ENCODE measurements at places on chromosomes 11 and 22.

- DNase-seq, result peak; percentile 66
Observed at GRCh38 chr11:20337526-20338154, 25.9 kb upstream of the HTATIP2 start.

- no peak for DNase-seq
Observed at GRCh38 chr11:92227959-92228935, 3.6 kb downstream of the FAT3 start.

DNA sequence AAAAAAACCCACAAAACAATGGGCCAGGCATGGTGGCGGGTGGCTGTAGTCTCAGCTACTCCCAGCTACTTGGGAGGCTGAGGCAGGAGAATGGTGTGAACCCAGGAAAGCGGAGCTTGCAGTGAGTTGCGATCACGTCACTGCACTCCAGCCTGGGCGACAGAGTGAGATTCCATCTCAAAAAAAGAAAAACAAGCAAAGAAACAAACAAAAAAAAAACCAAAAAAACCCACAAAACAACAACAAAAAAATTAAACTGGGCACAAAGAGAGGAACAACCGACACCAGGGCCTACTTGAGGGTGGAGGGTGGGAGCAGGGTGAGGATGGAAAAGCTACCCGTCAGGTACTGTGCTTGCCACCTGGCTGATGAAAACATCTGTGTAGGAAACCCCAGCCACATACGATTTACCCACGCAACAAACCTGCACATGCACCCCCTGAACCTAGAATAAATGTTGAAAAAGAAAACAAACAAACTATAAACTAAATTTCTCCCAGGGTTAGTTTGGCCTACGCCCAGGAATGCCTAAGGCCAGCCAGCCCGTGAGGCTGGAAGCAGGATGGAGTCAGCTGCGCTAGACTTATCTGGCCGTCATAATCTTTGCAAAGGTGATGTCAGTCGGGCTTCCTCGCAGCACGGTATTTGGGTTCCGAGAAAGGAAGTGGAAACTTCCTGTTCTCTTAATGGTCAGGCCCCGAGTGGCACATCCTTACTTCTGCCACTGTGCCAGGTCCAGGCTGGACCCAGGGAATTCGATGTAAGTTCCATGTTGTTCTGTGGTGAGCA lies 21.9 kb upstream of the CYB5R3 start:
- DNase-seq, result no peak

DNA sequence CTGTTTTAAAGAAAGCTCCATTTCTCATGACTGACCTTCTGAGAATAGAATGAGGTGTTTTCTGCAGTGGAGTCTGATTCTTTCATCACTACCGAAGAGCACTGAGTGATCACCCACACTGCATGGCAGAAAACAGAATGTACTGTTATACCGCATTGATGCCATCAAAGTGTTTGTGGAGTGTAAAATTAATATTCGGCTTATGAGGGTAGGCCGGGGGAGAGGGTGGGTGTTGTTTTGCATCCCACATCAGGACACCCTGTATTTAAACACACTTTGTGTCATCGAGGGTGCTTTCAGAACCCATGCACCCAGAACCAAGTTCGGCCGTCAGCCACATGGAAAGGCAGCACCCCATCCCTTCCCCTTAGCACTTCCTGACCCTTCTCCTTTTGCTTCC lies 41.3 kb upstream of the ETS1 start:
- no peak for DNase-seq

DNA sequence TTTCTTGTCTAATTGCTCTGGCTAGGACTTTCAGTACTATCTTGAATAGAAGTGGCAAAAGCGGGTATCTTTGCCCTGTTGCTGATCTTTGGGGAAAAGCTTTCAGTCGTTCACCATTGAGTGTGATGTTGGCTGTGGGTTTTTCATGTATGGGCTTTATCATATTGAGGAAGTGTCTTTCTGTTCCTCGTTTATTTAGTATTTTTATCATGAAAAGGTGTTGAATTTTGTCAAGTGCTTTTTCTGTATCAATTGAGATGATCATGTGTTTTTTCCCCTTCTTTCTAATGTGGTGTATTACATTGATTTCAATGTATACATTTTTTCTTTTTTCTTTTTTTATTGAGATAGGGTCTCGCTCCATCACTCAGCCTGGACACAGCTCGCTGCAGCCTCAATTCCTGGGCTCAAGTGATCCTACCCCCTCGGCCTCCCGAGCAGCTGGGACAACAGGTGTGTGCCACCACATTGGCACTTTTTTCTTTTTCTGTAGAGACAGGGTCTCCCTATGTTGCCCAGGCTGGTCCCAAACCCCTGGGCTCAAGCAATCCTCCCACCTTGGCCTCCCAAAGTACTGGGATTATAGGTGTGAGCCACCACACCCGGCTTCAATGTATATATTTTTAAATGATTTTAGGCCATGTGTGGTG lies 5.3 kb upstream of the GNB1L start:
- DNase-seq, result no peak

DNA sequence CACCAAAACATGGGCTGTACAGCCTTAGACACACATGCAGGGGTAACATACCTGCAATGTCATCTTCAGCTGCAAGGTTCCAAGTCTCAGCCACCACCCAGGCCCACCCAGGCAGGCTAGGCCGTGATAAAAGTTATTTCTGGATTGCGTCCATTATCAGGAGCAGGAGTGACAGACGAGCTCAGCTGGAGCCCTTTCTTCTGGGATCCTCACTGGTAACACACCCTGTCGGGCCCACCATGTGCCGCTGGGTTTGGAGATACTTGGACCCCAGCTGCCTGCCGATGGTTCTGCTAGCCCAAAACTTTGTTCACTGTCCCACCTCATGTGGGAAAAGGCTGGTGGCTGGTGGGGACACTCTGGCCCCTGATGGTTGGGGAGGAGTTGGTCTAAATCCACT lies 24.8 kb downstream of the TMPRSS5 start:
- no peak for DNase-seq

DNA sequence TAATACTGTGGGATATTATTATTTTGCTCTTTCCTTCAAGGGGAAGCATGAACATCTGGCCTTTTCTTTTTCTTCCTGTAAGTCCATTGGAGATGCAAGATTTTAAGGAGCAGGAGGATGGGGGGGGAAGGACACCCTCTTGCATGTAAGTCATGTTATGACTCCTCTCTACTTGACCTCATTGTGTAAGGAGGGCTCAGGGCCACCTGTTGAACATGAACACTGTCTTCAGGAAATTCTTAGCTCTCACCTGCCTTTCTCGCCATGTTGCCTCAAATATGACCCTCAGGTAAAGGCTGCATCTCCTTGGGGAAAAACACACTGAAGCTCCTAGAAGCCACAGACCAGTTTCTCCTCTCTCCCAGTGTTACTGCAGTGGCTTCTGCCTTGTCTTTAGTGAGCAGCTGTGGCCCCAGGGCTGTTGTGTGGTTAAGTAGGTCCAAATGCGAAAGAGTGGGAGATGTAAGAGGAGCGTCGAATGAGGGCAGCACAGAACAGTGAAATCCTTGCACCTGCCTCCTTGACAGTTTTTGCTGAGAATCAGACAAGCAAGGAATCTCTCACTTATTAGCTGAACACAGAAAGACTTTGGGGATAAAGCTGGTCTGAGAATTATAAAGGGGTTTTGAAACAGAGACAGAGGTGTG lies 1.3 kb upstream of the RAG1 start:
- no peak for DNase-seq

DNA sequence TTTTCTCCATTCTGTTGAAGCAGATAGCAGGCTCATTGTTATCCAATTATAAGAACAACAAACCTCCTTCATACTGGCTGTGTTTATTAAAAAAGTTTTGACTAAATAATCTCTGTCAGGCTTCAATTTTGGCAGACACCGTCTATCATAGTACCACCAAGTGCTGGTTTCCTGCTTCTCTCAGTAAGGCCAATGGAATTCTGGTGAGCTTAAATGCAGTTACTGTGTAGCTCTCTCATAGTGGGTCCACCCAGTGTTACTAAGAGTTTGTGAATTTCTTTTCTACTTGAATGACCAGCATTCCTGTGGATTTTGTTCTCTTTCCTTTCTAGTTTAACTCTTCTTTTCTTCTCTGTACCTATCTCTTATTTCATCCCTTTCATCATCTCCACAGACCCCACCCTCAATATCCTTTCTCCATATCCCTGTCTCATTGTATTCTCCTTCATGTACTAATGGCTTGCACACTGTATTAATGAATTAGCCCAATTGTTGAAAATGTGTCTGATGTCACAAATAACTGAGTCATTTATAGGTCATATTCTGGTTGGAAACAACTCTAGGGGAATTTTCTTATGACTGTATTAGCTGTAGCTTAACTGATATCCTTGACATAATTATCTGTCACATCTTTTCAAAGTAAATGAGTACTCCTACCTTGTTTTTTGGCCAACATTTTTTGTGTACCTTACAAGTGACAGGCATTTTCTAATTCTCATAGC lies 372.1 kb downstream of the FAT3 start:
- DNase-seq, result no peak

DNA sequence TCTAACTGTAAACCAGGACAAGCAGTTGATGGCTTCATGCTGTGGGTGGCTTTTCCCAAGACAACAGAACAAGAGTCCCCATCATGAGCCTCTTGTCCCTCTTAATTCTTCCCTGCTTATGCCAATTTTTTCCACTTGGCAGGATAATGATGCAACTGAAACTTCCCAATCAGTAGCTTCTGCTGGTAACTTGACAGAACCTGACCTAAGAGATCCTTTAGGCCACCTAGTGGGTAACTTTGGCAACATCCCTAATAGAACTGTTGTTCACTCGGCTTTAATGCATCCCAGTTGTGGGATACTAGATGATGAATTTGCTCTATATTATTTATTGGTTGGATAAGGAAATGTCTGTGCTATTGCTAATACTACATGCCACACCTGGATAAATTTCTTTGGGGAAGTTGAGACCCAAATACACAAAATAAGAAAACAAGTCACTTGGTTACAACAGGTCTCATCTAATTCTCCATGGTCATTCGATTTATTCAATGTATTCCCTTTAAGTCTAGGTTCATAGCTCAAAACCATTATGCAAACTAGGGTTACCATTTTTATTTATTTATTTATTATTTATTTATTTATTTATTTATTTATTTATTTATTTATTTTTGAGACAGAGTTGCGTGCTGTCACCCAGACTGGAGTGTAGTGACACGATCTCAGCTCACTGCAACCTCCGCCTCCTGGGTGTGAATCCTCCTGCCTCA lies 41.4 kb upstream of the NFAM1 start:
- DNase-seq, result peak; percentile 43

DNA sequence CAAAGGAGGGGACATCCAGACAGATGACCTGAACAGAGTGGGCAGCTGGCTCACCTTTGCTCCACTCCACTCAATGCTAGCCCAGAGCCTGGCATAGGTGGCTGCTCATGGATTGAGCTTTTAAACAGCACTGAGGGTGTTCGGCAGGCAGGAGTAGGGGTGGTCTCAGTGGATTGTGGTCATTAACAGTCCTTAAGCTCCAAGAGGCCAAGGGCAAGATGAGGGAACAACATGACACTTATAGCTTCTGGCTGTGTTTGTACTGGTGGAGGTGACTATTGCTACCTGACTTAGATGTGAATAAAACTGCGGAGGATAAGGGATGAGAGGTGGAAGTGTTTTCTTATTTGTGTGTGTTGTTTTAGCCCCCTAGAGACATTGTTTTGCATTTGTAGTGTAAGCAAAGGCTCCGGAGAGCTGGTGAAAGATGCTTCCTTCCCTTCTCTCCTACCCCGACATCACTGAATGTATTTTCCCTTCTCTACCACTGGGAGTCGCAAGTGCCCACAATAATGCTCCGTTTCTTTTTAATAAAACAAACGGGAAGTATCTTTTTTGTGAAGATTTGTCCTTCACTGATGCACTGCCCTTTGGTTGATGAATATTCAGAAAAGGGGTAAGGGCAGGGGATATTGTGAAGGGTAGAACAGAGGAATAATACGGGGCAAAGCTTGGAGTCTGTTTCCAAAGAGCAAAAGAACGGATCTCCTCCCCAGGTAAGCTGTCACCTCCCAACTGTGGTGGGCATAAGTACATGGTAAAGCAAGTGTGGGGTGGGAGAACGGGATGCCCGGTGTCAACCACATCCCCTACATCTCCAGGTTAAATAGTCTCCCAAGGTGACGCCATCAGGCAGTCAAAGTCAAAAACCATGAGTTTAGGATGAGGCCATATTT lies 27.5 kb upstream of the MTNR1B start:
- DNase-seq, result no peak

DNA sequence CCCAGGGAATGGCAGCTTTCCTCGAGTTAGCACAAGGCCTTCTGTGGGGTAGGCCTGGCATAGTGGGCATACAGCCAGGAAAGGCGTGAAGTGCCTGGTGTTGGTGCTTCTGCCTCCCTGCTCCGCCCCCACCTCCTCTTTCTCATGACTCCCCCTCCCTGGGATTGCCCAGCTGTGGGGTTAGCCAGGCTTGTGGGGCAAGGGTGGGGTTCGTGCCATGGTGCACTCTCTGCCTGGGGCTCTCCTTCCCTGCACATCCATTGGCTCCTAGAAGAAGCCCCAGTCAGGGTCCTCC lies 236.8 kb upstream of the NCAM1 start:
- DNase-seq, result no peak

GRCh38 chr11:64103277-64103985 lies 62.5 kb downstream of the MACROD1 start:
- no peak for DNase-seq

GRCh38 chr11:46588131-46588530 lies 5.7 kb downstream of the AMBRA1 start:
- DNase-seq, result no peak

DNA sequence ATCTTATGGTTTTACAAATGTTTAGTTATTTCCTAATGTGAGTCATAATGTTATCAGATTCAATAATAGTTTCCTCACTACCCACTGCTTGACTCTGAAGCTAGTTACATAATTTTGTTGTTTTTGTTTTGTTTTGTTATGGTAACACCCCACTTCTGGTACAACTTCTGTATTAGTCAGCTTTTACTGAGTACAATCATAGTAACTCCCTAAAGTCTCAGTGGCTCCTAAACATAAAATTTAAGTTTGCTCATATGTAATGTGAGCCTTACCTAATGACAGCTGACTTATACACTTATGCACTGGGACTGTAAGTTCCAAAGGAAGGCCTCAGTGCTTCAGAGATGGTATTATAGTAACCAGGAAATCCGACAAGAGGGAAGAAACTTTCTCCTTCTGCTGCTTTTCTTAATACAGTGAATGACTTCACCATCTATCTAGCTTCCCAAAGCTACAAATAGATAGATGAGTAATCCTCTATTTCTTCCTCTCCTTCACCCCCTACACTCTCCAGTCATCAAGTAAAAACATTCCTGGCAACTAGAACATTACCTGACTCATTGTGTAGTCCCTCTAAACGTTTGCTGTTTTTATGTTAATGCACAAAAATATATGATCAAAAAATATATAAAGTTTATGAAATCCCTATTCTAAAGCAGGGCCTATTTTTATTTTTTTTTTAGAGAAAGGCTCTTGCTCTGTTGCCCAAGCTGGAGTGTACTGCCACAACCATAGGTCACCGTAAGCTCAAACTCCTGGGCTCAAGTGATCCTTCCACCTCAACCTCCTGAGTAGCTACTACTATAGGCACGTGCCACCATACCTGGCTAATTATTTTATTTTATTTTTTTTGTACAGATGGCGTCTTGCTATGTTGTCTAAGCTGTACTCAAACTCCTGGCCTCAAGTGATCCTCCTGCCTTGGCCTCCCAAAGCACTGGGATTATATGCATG lies 563.0 kb downstream of the SOX6 start:
- no peak for DNase-seq

GRCh38 chr22:49150801-49151221 lies 676.9 kb downstream of the BRD1 start:
- no peak for DNase-seq

- DNase-seq, result no peak
Observed at GRCh38 chr22:18114495-18114894, 3.9 kb downstream of the TUBA8 start.

- no peak for DNase-seq
Observed at GRCh38 chr11:6652182-6652581, 3.4 kb downstream of the DCHS1 start.

GRCh38 chr11:129932381-129933067 lies 37.1 kb upstream of the NFRKB start:
- no peak for DNase-seq

Data from NCI-H146 (cell line).